ENCODE measurements at places on chromosomes 4 and X.

DNA sequence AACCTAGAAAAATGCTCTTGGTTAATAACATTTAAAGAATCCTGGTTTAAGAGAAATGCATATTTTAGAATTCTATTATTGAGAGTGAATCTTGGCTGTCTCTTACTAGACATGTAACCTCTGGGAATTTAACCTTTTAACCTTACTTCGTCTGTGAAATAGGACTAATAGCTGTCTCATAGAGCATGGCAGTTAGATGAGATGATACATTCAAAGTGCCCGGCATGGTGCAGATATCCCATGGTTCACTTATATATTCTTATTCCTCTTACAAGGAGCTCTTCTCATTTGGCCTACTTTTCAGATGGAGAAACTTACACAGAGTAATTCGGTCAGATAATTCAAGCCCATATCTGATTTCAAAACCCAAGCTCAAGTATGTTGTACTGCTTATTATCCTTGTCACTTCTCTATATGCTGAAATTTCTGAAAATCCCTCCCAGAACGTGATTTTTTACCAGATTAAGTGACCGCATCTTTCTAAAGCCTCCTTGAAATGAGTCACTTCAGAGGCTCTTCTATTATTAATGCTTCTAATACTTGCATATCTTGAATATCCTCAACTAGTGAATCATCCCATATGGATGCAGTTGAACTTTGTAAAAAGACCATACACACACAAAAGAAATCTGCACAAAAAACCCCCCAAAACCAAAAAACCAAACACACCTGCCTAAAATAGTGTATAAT, 4.9 kb downstream of the CDKN2AIP start:
- DNase-seq: no peak

DNA sequence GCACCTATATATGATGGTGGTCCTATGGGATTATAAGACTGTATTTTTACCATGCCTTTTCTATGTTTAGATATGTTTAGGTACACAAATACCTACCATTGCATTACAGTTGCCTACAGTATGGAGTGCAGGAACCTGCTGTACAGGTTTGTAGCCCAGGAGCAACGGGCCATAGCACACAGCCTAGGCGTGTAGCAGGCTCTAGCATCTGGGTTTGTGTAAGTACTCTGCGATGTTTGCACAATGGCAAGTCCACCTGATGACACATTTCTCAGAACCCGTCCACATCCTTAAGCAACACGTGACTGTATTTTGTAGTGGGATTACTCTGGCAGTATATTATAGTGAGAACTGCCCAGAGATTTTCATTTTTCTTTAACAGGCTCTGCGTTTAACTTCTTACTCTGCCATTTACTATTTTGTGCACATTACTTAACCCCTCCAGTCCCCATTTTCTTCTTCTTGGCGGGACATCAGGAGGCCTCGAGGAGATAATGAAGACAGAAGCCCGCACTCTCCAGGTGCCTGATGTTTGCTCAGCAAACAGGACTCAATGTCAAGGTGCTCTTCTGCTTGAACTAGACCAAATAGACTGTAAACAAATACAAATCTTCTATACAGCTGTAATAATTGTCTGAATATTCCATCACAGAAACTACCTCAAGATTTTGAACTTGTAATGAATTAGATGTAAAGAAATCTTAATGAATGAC, 102.0 kb upstream of the PDLIM3 start:
- no peak for DNase-seq

GRCh38 chr4:173332963-173333657, 1.0 kb downstream of the HMGB2 start:
- no peak for DNase-seq

DNA sequence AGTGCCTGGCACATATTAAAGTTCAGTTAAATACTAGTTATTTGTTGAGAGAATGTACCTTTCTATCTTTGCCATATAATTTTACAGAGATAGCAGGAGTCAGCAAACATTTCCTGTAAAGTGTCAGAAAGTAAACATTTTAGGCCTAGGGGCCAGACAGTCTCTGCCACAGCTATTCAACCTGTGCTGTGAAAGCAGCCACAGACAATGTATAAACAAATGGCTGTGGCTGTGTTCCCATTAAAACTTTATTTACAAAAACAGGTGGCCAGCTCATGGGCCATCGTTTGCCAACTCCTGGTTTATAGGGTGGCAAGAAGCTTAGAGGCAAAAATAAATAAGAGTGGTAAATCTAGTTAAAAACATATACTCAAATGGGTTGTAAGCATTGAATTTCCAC, 34.0 kb upstream of the BRS3 start:
- DNase-seq: no peak

- no peak for DNase-seq
These were observed 32.8 kb upstream of the REST start for GRCh38 chr4:56874923-56875322.

DNA sequence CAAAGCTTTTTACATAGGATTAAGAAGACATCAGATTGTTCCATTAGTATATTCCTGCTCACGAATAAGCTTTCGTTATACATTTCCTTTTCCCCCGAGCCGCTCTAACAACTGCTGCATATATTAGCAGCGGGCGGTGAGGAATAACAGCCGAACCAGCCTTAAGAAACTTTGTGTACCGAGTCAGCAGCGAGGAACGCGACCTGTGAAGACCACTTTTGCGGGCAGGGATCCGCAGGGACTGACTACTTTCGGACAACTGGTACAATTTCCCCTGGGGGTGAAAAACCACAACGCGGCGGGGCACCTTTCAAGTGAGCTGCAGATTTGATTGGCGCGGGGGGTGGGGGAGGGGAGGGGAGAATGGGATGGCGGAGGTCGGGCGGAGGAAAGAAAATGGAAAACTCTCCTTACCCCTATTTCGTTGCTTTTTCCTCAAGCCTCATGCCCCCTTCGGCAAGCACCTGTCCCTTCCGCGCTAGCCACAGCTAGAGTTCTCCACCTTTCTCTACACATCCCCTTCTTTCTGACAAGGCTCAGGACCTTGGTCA, 5.9 kb upstream of the PITX2 start:
- DNase-seq: no peak

GRCh38 chr4:6405397-6405706, 67.1 kb downstream of the PPP2R2C start:
- no peak for DNase-seq

DNA sequence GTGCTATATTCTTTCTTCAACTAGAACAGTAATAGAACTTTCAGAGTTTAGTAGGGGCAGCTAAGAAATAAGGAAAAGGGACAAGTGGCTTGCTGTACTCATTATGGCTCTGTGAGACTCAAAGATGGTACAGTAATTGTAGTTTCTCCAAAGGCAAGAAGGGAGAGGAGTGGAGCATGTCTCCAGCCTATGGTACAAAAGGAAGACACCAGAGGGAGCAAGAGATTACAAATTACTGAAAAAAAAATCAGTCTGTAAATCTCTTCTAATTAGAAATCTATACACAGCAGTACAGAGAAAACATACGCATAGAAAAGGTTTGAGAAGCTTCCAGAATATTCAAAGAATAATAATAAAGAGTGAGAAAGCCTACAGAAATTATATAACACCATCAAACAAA, 61.4 kb downstream of the KLHL4 start:
- no peak for DNase-seq

DNA sequence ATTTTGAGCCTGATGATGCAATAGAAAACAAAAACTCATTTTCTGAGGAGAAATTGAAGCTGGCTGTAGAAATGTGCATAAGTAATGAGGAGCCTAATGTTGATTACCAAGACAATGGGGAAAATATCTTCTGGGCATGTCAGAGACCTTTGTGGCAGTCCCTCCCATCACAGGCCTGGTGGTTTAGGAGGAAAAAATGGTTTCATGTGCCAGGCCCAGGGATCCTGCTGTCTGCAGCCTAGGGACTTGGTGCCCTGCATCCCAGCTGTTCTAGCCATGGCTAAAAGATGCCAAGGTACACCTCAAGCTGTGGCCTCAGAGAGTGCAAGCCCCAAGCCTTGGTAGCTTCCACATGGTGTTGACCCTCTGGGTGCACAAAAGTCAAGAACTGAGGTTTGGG, 128.7 kb upstream of the ARHGEF9 start:
- DNase-seq: no peak

DNA sequence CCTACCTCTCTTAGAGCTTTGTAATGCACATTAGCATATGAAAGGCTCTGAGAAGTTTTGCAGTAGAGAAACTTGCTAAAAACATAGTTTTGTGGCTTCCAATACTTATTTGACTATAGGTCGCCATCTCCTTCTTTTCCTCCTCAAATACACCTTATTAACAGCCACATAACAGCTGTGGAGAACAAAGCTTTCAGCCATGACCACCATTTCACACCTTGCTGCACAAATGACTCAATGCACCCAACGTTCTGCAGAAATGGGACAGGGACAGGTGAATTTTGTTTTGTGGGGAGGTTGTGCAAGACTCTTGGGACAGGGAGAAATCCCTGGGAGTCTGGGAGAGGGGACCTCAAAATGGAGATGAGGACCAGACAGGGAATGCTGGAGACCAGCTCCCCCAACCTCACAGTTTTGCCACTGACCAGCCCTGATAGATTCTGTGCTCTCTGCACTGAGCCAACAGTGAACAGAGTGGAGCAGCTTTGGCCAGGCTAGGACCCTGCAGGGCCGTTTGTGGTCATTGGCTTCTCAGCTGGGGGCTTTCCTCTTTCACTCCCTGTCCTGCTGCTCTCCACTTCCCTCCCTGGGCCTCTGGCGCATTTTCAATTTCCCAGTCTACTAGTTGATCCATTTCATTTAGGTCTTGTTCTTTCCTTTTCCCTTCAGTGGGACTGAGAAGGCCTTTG, 16.6 kb downstream of the FRMPD3 start:
- no peak for DNase-seq

GRCh38 chr4:179977378-179977777, 2265.8 kb upstream of the TENM3 start:
- DNase-seq: no peak

DNA sequence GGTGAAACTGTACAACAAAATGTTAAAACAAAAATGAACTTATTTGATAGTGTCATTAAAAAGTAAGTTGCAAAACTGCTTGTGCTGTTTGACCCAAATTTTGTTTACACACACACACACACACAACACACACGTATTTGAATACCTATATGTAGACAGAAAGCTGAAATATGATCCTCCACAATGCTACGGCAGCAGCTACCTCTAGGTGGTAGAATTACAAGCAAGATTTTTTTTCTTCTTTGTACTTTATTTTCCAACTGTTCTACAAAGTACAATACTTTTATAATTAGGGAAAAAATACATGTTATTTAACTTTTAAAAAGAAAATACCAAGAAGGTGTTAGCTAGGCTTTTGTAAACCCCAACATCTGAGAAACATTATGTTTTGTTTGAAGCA, 1.2 kb downstream of the CYTL1 start:
- no peak for DNase-seq
